ENCODE measurements at places on chromosomes 16 and 17.

- no peak for DNase-seq
These were observed 42.3 kb upstream of the NKD1 start for GRCh38 chr16:50505714-50506542.

DNA sequence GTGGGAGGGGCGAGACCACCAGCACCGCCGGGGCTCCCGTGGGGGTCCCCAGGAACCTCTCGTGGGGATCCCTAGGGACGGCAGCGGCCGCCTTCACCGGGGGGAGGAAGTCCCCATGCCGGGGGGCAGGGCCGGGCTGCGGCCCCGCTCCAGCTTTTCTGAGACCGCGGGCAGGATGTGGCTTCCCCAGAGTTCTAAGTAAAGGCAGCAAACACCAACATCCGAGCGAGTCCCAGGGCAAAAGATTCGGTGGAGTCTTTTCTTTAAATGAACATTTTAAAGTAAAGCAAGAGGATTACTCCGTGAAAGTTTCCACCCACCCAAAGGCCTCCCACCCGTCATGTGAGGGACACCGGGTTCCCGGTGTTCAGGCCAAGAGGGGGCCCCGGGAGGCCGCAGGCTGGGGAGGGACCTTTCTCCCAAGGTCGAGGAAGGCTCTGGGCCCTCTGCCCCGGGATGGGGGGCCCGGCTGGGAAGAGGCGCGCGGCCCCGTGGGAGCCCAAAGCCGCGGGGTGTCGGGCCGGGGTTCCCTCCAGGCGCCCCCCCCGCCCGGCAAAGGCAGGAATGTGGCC lies 137.2 kb upstream of the RPH3AL start:
- DNase-seq: no peak

DNA sequence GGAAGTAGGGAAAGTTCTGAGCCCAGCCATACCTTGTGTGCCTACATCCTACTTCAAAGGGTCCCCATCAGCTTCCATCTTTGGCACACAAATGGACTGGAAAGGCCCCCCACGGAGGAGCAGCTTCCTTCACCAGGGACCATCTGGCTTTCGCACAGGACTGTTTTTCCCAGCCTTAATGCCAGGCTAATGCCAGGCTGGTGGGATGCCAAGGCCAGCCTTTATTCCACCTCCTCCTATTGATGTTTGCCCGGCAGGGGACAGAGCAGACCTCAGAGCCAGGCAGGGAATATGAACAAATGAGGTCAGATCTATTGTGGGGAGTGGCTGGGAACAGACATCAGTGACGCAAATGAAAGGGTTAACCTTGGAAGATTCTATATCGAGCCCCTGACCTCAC lies 5.7 kb downstream of the GPR179 start:
- DNase-seq: no peak

- no peak for DNase-seq
These were observed 9.5 kb upstream of the ADAM11 start for GRCh38 chr17:44749076-44749979.

DNA sequence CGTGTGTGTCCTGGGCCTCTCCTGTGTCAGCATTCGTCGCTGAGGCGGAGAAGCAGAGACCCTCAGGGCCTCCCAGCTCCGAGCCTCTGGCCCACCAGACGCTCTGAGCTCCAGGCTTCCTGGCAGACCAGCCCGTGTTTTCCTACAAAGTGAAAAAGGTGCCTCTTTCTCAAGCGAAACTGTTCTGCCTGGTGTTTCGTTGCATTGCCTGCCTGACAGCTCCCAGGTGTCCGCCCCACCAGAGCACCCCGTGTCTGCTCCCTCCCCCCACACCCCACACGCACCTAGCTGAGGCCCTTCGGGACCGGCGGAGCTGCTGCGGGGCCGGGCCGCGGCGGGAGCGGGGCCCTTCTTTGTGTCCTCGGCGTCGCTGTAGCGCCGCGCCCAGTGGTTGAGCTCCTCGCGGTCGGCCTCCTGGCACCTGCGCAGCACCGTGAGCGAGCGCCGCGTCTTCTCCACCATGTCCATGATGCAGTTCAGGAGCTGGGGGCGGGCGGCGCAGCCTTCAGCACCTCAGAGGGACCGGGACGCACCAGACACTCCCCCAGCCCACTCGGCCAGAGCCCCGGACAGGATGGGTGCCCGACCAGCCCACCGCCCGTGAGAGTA lies 14.7 kb upstream of the PABPN1L start:
- DNase-seq: no peak
